ENCODE measurements at places on chromosomes 4 and X.

GRCh38 chrX:98501426-98501825 is 1617.7 kb downstream of the RPA4 start:
- DNase-seq: no peak

- no peak for DNase-seq
Observed at GRCh38 chrX:39630344-39630743, 467.4 kb downstream of the BCOR start.

DNA sequence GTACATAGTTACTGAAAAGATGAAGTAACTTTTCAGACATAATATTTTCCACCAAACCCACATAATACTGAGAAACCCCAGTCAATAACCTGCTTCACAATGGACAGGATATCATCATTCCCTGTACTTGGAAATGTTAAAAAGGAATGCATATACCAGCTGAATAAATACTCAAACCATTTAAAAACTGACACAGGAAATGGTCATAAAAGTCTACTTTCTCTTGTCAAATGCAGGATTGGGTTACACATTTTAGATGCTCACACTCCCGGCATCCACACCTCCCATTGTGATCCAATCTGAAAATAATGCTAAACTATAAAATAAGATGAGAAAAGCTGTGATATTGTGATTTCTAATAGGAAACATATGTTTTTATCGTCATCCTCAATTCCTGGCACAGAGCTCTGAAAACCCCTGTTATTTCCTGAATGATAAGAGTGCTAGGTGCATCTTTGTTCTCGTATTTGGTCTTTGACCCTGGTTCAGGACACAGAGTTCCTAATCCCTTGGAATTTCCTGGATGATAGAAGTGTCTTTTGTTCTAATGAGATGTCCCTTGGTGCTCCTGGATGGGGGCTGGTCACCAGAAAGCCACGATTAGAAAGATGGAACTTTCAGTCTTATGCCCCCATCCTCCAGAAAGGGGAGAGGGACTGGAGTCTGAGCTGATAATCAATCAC is 821.3 kb downstream of the TRIML1 start:
- no peak for DNase-seq

GRCh38 chr4:175469514-175469913 is 342.6 kb downstream of the GPM6A start:
- DNase-seq: no peak

- no peak for DNase-seq
Observed at GRCh38 chrX:45554736-45555135, 354.1 kb upstream of the DIPK2B start.

GRCh38 chr4:54089875-54090274 is 10.1 kb upstream of the GSX2 start:
- no peak for DNase-seq

DNA sequence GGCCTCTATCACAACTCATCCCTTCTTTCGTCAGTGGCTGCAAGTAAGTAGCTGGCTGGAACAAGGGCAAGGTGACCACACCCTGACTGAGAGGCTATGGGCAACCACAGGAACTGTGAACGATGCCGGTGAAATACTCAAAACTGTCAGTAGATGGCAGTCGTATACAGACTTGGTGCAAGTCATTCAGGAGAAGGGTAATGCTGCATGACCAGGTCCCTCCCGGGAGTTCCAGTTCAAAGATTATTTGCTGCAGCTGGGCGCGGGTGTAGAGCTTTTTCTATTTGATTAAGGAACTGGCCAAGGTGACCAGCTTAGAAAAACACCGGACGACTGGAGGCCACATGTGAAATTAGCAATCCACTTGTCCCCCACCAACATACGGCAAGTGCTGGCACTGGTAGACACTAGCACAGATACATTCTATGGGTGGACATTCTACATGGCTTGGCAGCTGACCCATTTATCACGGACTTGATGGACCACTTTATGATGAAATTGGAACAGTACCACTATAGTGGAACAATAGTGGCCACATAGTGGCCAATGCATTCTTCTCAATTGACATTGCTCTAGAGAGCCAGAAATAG is 726.6 kb downstream of the TRAM1L1 start:
- DNase-seq: peak; percentile 73

GRCh38 chrX:30573125-30573524 is 4.4 kb downstream of the TASL start:
- DNase-seq: no peak

GRCh38 chr4:154877110-154877760 is 96.2 kb downstream of the RBM46 start:
- no peak for DNase-seq

- no peak for DNase-seq
Observed at GRCh38 chrX:116277351-116278225, 107.0 kb downstream of the AGTR2 start.

DNA sequence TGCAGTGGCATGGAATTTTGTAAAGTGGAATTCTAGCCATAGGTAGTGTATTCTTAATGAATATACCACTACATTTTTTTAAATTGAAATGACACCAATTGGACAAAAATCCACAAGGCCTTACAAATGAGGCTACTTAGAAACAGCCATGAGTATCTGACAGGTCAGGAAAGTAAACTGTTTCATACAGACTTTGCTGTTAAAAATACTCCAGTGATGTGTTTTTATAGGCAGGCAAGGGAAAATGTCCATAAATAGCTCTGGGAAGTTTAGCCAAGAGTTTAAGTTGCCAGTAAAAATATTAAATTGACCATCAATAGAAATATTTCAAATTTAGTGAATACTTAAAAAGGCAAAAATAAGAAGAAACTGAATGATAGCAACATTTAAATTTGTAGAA is 41.8 kb upstream of the PDLIM5 start:
- no peak for DNase-seq

DNA sequence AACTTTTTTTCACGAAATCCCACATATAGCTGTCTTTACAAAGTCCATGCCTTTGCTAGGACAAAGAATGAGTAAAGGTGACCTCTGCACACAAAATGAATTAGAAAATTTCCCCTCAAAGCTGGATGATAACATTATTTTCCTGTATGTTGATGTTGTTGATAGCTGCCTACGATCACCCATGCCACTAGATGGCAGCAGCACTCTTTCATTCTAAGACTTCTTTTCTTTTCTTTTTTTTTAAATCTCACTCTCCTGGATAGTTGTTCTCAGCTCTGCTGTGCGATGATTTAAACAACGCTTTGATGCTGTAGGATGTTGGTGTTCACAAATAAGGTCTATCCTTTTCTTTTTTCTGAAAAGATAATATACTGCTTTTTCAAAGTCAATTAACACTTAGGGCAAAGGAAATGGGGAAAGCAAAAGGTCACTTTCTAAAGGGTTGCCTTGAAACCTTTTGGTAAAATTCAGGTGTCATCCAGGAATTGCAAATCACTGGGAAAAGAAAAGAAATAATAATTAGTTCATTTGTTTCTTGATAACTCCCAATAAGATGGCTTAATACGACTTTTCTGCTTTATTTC is 266.8 kb downstream of the C4orf33 start:
- peak; percentile 63 for DNase-seq

DNA sequence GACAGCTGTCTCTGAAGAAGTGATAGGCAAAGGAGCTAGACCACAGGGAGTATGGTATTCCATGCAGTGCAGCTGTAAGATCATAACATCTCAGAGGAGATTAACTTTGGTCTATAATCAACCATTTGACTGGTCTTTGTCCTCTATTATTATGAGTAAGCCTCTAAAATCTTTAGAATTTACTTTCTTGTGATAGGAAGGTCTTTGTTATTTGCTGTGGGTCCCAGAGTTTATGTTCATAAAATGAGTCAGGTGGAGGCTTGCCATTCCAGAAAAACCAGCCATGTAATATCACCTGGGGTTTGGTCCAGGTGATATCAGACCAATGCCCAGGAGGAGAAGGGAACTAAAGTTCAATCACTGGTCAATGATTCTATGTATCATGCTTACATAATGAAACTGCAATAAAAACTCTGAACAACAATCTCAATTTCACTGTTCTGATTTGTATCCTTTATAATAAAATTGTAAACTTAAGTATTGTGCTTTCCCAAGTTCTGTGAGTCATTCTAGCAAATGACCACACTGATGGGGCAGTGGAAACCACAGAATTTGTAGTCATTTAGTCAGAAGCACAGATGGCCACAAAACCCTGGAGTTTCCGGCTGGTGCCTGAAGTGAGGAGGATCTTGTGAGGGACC is 239.6 kb upstream of the TRAM1L1 start:
- no peak for DNase-seq

DNA sequence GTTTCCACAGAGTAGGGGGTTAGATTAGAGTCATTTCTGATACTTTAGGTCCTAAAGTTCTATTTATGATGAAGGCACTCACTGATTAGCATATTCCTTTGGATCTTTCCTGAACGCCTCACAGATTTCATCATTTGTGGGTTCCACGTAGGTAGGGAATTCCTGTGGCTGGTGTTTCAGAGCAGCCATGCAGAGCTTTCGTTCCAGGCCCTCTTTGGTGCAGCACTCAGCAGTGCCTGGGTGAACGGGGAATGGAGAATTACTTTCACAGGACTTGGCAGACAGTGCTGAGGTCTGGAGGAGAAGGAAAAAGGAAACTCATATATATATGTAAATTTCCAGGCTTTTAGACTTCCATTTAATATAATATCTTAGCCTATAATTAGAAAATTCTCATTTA is 18.5 kb downstream of the GC start:
- DNase-seq: no peak

GRCh38 chr4:95027905-95028618 is 270.3 kb downstream of the BMPR1B start:
- no peak for DNase-seq

- DNase-seq: no peak
Observed at GRCh38 chrX:105527759-105528158, 294.6 kb upstream of the NRK start.

GRCh38 chr4:97152149-97152548 is 991.1 kb downstream of the STPG2 start:
- DNase-seq: no peak

- DNase-seq: no peak
Observed at GRCh38 chrX:32280489-32280888, 930.9 kb downstream of the DMD start.

GRCh38 chr4:143185253-143186107 is 763 bp downstream of the USP38 start:
- DNase-seq: no peak

DNA sequence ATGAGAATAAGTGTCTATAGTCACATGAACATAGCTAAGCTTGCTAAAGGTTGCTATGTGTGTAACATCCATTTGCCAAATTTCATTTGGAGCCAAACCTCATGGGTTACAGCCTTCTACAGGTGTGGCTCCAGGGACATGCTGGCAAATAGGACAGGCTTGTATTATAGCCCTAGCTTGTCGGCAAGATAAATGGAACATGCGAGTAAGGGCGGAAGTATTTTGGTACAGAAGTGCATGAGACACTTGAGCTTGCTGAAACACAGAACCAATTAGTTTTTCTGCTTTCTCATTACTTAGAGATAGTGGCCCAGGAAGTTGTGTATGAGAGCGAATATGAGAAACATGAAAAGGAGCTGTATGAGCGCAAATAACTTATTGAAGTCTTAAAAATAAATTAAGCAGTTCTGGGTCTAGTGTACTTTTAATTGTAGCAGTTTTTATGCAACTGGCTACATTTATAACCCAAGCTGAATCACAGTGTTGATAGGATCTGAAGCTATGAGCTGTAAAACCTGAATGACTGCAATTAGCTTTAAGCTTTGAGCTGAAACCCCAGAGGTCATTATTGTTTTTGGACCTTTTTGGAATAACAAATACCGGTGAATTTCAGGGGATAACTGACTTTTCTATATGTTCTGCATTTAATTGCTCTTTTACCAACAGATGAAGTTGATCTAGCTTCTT is 64.6 kb downstream of the KDM5C start:
- no peak for DNase-seq

DNA sequence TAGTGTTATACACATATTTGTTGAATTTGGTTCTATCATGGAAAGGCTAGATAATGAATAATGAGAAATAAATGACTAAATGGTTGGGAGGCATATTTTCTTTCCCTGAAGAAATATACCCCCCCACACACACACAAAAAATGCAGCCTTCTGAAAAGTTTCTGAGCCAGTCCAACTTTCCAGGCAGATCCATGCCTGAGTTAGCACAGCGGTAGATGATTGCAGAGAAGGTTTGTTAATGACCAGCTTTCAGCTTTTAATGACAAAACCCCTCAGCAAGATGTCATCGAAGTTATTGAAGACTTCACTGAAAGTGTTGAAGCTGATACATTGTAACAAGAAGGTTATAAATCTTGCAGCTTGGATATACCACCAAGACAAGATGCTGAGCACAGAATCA is 61.4 kb downstream of the GBA3 start:
- DNase-seq: no peak

GRCh38 chrX:1751781-1752180 is 136.9 kb downstream of the ASMT start:
- no peak for DNase-seq

DNA sequence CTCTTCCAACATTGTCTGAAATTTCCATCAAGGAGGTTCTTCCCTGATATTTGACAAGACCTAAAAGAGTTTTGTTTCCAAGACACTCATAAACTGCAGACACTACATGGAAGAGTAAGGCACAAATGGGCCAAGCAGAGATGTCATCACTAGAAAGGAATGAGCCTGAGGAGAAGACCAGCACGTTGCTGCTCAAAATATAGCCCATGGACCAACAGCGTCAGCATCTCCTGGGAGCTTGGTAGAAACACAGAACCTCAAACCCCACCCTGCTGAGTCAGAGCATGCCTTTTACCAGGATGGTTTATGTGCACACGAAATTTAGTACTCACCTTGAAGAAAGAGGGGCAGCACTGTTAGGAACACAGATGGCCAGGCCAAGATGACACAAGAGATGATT is 128.7 kb upstream of the MID1 start:
- no peak for DNase-seq

DNA sequence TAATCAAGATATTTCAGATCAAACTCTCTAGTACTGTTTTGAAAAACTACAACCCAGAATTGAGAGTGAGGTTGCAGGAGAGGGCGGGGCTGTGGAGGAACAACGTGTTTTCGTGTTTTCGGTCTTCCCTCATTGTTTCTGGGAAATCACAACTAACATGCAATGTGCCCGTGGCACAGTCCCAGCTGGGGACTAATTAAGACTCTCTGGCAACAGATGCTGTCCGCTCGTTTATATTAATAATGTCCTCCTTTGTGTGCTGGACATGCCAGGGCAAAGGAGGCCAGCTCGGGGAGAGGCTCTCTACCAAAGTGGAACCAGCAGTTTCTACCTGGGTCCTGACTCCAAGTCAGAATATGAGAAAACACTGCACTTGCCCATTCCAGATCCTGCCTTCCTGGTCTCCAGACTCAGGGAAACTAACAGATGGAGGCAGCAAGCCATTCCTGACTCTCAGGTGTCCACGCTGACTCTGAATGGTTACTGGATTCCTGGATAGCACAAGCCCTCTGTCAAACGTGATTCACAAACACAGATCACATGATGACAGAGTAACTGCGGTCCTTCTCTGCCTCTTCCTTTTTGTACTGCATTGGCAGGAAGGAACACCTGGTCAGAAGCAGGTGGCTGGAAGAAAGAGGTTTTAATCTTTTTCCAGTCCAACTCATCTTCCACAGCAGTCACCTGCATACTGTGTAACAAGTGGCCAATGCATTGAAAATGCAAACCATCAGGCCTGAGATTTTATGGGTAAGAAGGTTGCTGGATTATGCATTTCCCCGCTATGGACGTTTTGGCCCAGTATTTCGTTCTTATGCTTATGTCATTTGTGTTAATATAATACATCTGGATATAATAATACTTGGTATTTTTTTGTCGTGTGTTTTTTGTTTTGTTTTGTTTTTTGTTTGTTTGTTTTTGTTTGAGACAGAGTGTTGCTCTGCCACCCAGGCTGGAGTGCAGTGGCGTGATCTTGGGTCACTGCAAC is 65.0 kb downstream of the COQ2 start:
- no peak for DNase-seq

Measured in ecto neural progenitor cell (in vitro differentiated cells).